RPMI7951 (cell line): ENCODE measurements at places on chromosomes 4 and X. TPM values are rescaled to one million over a fixed set of nuclear protein-coding genes. Genes with fewer than 3 reads are reported as not detected.

Gene GPR82
- not detected in 2 replicates for total RNA-seq

Gene USP17L21
- not detected in 2 replicates for total RNA-seq

Gene PHOX2B
- total RNA-seq = not detected in 2 replicates

Gene TCP11X2
- not detected in 2 replicates for total RNA-seq

Gene NKRF
- total RNA-seq = 3.9 and 4.4 TPM in 2 replicates

Gene ZDHHC9
- 13.9 and 17.4 TPM in 2 replicates for total RNA-seq

Gene TXK
- total RNA-seq = 2.3 and 2.5 TPM in 2 replicates

Gene GLOD5
- not detected in 2 replicates for total RNA-seq

Gene ARHGAP36
- total RNA-seq = not detected in 2 replicates

Gene GRIA2
- total RNA-seq = not detected in 2 replicates

Gene XAGE2
- total RNA-seq = not detected in 2 replicates

Gene TET2
- total RNA-seq = 10.6 and 13.6 TPM in 2 replicates

Gene MAP3K15
- not detected in 2 replicates for total RNA-seq

Gene AMELX
- total RNA-seq = not detected in 2 replicates

Gene COMMD8
- 64.3 and 69.7 TPM in 2 replicates for total RNA-seq

Gene PQBP1
- 74.1 and 75.8 TPM in 2 replicates for total RNA-seq

Gene MAMLD1
- 3.4 and 5.2 TPM in 2 replicates for total RNA-seq
